Activated CD4-positive, alpha-beta T cell treated with anti-CD3 and anti-CD28 coated beads, Interleukin-2, amount 10 ng/mL, durations not matched to agents 24 days and 14 days (primary cell): ENCODE measurements at places on chromosomes 12 and 14. TPM values are rescaled to one million over a fixed set of nuclear protein-coding genes. Genes with fewer than 3 reads are reported as not detected.

ING4 gene
- 13.7 and 15.8 TPM in 2 replicates for total RNA-seq

OVCH1 gene
- not detected in 2 replicates for total RNA-seq

ENDOU gene
- total RNA-seq, result 0.09 TPM in 1 of 2 replicates, not detected in the other

KRT8 gene
- 0.51 TPM in 1 of 2 replicates, not detected in the other for total RNA-seq

IGF1 gene
- total RNA-seq, result 1.1 and 1.8 TPM in 2 replicates

GPR84 gene
- 1.5 TPM in 2 replicates for total RNA-seq

DIO3 gene
- total RNA-seq, result not detected in 2 replicates

TAS2R30 gene
- 3.1 and 4.4 TPM in 2 replicates for total RNA-seq

TAS2R7 gene
- total RNA-seq, result not detected in 2 replicates
